CD4-positive, alpha-beta memory T cell (primary cell): ENCODE measurements at places on chromosomes 16 and 17. TPM values are rescaled to one million over a fixed set of nuclear protein-coding genes. Genes with fewer than 3 reads are reported as not detected.
A peak's percentile ranks its signal among the peaks of the same experiment; 100 is the strongest.

The CCL18 gene
- total RNA-seq, result not detected

The TP53TG3C gene
- total RNA-seq, result not detected

The SUZ12 gene
- 34.5 TPM for total RNA-seq

The SOCS7 gene
- 24.7 TPM for total RNA-seq

The CSH1 gene
- not detected for total RNA-seq

- H3K36me3 ChIP-seq, result peaks cover 5% of the 10 kb centered on the region
- no peaks in the 10 kb centered on the region for H3K27me3 ChIP-seq
- H3K4me1 ChIP-seq, result peaks cover 23% of the 10 kb centered on the region
- peak; percentile 50 for DNase-seq
- H3K4me3 ChIP-seq, result peak overlapping the region; percentile 67
These were observed 119.1 kb upstream of the SMURF2 start for GRCh38 chr17:64781014-64781756.

DNA sequence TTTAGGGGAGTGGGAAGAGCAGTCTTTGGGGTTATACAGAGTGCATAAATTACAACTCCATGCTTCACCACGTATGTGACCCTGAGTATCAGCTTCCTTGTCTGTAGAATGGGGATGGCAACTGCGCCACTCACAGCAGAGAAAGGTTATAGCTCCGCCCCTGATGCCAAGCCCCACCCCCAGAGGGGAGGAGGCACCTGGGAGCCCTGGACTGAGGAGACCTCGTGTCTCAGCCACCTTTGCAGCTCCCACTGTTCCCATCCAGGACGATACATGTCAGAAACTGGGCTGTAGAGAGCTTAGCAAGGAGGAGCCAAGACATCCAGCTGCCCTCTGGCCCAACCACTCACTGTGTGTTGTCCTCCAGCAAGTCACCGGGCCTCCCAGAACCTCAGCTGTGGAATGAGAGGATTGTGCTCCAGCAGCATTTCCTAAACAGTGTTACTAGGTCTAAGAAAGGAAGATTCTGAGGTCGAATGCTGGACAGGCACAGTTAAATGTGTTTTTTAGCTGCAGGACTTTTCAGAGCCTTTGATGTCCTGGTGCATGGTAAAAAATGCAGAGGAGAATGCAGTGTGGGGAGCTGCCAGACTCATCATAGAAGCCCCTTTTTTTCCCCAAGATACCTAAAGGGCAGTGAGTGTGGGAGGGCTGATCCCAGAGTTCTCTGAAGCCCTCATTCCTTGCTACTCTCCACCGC lies 49.4 kb downstream of the BEAN1 start:
- peaks cover 45% of the 10 kb centered on the region for H3K4me1 ChIP-seq
- H3K27me3 ChIP-seq, result no peaks in the 10 kb centered on the region
- no peak overlapping the region for H3K27ac ChIP-seq
- DNase-seq, result no peak
- no peaks in the 10 kb centered on the region for H3K36me3 ChIP-seq
- H3K4me3 ChIP-seq, result no peak overlapping the region

DNA sequence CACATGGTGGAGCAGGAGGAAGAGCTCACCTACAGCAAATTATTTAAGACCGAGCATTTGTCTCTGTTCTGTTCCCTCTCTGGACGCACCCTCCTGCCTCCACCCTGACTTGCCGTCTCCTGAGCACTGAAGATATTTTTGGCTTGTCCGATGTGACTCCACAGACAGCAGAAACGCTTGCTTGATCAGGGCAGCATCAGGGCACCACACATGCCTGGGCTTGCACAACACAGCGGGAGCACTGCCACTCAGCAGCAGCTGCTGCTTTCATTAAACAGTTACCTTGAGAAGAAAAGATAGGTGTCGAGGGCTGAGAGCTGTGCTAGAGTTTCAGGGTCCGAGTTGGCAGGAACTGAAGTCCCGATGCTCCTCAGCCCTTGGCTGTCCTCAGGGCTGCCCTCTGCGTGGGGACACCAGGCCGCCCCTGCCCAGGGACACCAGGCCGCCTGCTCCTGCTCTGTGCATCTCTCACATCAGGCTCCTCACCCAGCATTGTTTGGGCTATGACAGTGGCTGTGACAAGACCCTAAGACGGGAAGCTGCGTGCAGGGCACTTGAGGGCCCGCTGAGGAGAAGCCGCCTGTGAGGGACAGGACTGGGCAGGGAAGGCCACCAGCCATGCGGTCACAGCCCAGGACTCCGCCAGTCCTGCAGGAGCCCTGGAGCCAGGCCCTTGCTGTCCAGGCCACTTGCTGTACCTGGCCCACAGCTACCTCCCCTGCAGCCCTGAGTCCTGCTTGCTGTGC lies 21.3 kb upstream of the CDH15 start:
- no peaks in the 10 kb centered on the region for H3K4me1 ChIP-seq
- DNase-seq, result no peak
- H3K4me3 ChIP-seq, result no peak overlapping the region
- H3K27ac ChIP-seq, result no peak overlapping the region

DNA sequence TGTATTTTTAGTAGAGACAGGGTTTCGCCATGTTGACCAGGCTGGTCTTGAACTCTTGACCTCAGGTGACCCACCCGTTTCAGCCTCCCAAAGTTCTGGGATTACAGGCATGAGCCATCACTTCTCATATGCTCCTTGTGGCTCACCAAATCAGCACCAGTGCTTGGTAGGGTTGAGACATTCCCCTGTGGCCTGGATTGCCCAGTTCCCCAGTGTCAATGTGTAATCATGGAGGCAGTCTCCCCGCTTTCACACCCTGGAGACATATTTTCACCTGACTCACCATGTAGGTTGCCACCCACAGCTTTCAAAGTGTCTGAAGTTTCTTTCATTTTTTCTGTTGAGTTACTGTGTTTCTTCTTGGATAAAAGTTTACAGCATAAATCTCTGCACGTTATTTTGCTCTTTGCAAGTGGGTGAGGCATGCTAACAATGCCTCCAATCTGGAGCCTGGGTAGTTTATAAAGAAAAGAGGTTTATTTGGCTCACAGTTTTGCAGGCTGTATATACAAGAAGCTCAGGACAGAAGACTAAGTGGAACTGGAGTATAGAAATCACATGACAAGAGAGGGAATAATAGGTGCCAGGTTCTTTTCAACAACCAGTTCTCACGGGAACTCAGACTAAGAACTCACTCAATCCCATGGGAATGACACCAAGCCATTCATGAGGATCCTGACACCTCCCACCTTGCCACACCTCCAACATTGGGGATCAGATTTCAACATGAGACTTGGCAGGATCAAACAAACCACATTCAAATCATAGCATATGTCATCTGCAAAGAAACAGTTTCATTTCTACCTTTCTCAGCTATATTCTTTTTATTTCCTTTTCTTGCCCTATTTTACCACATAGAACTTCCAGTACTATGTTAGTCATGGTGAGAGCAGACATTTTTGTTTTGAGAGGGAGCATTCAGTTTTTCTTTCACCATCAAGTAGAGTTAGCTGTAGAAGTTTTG lies 113.2 kb downstream of the PHKB start:
- H3K36me3 ChIP-seq, result no peaks in the 10 kb centered on the region
- H3K27me3 ChIP-seq, result no peaks in the 10 kb centered on the region
- H3K4me1 ChIP-seq, result peaks cover 49% of the 10 kb centered on the region
- H3K4me3 ChIP-seq, result no peak overlapping the region
- DNase-seq, result peak; percentile 9

DNA sequence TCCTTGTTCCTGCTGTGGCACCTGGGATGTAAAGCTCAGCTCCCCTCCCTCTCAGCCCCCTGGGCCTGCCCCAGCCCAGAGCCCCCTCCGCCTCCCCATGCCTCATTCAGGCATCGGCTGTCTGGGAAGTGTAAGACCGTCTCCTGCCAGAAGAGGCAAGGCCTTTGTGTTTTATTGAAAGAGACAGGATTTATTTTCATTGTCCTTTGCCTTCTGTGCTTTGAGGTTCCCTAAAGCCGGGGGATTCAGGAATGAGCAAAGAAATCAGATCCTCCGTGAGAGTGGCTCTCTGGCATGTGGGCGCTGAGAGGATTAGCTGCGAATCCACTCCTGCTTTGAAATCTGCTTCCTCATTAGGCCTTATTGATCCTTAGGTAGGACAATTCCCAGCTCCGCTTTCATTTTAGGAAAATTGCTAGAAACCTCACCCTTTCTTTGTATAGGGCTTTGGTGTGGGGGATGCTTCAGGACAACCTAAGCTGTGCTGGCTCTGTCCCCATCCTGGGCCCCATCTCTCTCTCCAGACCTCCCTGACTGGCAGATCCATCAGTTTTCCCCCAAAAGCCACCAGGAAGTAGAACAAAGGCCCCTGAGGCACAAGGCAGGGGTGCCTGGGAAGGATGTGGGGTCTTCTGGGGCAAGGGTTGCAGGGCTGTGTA lies 211.5 kb upstream of the TNRC6C start:
- no peak for DNase-seq
- H3K27me3 ChIP-seq, result no peaks in the 10 kb centered on the region
- no peak overlapping the region for H3K4me3 ChIP-seq
- H3K36me3 ChIP-seq, result no peaks in the 10 kb centered on the region

- no peak for DNase-seq
- peaks cover 5% of the 10 kb centered on the region for H3K4me1 ChIP-seq
- no peak overlapping the region for H3K4me3 ChIP-seq
- H3K27ac ChIP-seq, result no peak overlapping the region
- no peaks in the 10 kb centered on the region for H3K27me3 ChIP-seq
These were observed 6.2 kb upstream of the AGRP start for GRCh38 chr16:67489401-67490083.

DNA sequence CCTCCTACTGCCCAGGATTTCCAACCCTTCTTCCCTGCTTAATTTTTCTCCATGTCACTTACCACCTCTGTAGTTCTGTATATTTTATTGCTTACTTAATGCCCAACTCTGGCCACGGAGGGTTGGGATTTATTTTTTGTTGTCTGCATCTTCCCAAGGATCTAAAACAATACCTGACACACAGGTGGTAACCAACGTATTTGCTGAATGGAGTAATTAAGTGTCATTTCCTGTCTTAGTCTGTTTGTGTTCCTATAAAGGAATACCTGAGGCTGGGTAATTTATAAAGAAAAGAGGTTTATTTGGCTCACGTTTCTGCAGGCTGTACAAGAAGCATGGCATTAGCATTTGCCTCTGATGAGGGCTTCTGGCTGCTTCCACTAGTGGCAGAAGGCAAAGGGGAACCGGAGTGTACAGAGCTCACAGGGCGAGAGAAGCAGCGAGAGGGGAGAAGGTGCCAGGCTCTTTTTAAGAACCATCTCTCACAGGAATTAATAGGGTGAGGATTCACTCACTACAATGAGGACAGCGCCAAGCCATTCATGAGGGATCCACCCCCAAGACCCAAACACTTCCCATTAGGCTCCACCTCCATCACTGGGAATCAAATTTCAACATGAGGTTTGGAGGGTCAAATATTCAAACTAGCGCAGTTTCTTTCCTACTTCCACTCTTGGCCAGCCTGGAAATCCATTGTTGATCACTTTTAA lies 44.8 kb downstream of the ERN1 start:
- H3K27ac ChIP-seq, result no peak overlapping the region
- H3K4me1 ChIP-seq, result peaks cover 95% of the 10 kb centered on the region
- no peaks in the 10 kb centered on the region for H3K36me3 ChIP-seq
- no peak for DNase-seq
- no peaks in the 10 kb centered on the region for H3K27me3 ChIP-seq

DNA sequence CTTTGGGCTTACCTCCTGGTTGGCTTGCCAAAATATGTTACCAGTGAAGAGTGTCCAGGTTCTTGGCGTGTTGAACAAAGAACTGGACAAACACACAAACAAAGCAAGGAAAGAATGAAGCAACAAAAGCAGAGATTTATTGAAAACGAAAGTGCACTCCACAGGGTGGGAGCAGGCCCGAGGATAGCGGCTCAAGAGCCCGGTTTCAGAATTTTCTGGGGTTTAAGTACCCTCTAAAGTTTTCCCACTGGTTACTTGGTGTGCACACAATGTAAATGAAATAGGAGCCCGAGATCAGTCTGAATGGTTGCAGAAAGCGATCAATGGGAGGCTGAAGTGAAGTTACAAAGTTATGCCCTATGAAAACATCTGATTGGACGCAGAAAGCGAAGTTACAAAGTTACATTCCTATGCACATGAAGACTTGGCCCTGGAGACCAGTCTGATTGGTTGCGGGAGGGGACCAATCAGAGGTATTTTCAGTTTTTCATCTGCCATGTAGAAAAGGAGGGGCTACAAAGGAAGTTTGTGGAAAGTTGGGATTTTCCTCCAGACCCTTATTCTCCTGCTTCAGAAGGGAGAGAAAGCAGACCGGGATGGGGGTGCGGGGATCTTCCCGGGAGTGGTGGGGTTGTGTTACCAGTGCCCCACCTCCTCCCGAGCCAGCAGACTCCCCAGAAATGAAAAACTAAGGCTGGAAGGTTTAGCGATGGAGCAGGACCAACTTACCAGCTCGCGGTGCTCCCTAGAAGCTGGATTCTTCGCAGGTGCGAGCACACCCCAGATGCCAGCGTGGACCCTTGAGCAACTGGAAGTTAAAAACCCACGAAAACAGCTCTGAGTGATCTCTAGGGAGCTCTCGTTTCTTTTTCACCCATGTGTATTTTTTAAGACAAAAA lies at the start of gene SLFN12:
Gene SLFN12, minus strand, starts transcription at position 325 of the 899 bp plus-strand sequence. CDS start 9,472 bp downstream, outside the sequence.
- peak within 1 kb of the TSS; percentile 61 for H3K27ac ChIP-seq
- H3K4me1 ChIP-seq, result peaks cover 44% of the 10 kb centered on the region
- H3K36me3 ChIP-seq, result no peaks in the 10 kb centered on the region
- H3K4me3 ChIP-seq, result peak within 1 kb of the TSS; percentile 79
- DNase-seq, result peak; percentile 67

GRCh38 chr17:63476854-63477479 lies at the start of gene ACE:
TSS of gene ACE (plus strand) at chr17:63477061. CDS start at chr17:63477095, 34 bp downstream.
- DNase-seq, result peak; percentile 55
- no peaks in the 10 kb centered on the region for H3K36me3 ChIP-seq
- H3K27me3 ChIP-seq, result peaks cover 8% of the 10 kb centered on the region
- peak within 1 kb of the TSS; percentile 29 for H3K4me3 ChIP-seq

GRCh38 chr17:13362341-13363122 lies 239.2 kb downstream of the HS3ST3A1 start:
- H3K4me1 ChIP-seq, result no peaks in the 10 kb centered on the region
- no peak overlapping the region for H3K4me3 ChIP-seq
- H3K27me3 ChIP-seq, result no peaks in the 10 kb centered on the region
- DNase-seq, result no peak

DNA sequence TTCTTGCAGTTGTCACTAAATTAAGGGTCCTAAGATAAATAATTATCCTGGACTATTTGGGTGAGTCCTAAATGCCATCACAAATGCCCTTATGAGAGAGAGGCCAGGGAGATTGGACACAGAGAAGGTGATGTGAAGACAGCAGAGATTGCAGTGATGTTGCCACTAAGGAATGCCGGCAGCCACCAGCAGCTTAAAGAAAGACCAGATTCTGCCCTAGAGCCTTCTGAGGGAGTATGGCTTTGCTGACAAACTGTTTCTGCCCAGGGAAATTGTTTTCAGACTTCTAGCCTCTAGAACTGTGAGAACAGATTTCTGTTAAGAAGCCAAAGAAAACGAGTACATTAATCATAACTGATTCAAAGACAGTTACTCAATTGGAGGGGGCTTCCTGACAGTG lies 10.0 kb upstream of the ZNF23 start:
- no peaks in the 10 kb centered on the region for H3K36me3 ChIP-seq
- H3K4me1 ChIP-seq, result no peaks in the 10 kb centered on the region
- H3K27me3 ChIP-seq, result no peaks in the 10 kb centered on the region

DNA sequence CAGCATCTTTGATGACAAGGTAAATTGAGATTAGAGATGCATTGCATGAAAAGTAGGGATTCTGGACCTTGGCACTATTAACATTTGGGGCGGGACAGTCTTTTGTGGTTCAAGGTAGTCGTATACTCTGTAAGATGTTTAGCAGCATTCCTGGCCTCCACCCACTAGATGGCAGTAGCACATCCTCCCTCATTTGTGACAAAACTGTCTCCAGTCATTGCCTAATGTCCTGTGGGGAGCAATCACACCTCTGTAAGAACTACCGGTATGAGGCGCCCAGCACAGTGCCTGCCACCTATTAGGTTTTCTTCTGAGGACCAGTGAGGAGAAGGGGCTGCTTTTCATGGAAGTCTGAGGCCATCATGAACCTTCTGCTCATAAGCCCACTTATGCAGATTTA lies 180.8 kb downstream of the RBFOX1 start:
- no peak for DNase-seq
- H3K36me3 ChIP-seq, result no peaks in the 10 kb centered on the region
- H3K4me1 ChIP-seq, result no peaks in the 10 kb centered on the region
- H3K27ac ChIP-seq, result no peak overlapping the region
